ENCODE measurements at places on chromosomes 1 and 21.

- peak; percentile 65 for DNase-seq
Measured at GRCh38 chr1:155006601-155007101, 4.0 kb downstream of the ZBTB7B start.

GRCh38 chr1:15160626-15161025, 7.1 kb downstream of the TMEM51 start:
- DNase-seq: no peak

DNA sequence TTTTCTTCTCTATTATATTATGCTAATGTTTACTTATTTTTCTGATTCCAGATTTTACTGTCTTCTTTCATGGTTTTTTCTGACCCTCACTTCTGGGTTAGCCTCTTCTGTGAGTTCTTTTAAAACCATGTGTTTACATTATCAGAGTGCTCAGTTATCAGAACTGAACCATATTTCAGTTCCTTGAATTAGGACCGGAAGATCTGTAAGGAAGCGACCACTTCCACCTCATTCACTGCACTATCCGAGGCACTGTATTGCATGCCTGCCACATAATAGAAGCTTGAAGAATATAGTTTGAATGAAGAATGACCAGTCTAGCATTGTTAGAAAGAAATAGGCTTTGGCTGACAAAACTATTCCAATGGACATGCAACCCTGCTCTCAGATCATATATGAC, 281.0 kb upstream of the DEPDC1 start:
- no peak for DNase-seq

DNA sequence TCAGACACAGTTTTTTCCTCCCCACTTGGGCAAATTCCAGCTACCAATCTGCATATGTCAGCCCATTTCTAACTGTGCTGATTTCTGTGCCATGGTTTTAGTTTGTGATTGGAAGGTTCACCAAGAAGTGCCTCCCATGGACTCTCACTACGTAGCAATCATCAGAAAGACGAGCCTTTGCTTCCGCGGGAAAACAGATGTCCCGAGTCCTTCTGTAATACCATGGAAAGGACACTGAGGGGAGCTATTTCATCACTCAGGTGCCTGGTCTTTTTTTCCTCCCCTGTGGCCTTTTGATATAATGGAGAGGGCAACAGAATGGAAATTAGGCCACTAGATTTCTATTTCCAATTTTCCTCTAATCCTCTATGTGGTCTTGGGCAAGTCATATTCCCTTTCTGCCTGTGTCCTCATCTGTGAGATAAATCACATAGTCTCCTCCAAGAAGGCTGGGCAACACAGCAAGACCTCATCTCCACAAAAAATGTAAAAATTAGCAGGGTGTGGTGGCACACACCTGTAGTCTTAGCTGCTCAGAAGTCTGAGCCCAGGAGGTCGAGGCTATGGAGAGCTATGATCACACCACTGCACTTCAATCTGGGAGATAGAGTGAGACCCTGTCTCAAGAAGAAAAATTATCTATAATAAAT, 24.8 kb downstream of the LEMD1 start:
- DNase-seq: peak; percentile 92

DNA sequence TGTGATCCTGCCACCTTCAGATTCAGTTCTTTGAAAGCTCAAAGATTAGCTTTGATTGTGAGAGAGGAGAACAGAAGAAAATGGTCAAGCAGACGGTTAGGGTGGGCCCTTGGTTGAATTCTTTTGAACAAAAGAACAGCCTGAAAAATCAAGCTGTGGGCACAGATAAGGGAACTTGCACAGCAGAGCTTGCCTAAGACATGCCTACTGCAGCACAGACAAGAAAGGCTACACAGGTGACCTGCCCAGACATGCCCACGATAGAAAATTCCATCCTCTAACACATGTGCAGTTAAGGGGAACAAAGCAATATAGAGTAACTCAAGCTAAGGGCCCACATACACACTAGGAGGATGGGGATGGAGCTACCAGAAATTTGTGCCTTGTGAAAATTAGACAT, 512.5 kb upstream of the LRRC7 start:
- no peak for DNase-seq

DNA sequence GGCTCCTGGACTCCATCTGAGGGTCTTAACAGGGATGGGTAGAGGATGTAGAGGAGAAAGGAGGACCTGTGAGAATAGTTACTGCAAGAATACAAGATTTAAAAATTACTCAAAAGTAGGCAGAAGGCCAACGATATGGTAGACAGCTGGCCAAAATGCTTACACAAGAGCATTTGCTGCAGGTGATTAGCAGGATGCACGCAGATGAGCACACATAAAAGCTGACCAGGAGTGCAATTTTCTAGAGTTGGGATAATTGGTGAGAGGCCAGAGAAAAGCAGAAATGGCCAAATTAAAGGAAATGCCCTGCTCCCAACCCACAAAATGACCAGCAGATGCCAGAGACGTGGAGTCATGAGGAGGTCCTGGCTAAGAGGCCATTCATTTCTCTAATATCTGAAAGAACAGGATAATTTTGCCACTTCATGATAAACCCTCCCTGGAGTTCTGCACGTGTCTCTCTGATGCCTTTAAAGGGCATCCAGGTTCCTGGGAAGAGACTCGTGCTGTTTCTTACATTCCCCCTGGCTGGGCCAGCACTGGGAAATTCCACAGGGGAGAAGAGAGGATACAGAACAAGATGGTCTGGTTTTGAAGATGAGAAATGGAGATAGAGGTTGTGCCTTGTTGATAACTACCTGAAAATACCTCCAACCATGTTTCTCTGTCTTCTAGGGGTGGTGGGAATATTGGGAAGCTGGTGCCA, 62.3 kb upstream of the KCNA3 start:
- DNase-seq: no peak

DNA sequence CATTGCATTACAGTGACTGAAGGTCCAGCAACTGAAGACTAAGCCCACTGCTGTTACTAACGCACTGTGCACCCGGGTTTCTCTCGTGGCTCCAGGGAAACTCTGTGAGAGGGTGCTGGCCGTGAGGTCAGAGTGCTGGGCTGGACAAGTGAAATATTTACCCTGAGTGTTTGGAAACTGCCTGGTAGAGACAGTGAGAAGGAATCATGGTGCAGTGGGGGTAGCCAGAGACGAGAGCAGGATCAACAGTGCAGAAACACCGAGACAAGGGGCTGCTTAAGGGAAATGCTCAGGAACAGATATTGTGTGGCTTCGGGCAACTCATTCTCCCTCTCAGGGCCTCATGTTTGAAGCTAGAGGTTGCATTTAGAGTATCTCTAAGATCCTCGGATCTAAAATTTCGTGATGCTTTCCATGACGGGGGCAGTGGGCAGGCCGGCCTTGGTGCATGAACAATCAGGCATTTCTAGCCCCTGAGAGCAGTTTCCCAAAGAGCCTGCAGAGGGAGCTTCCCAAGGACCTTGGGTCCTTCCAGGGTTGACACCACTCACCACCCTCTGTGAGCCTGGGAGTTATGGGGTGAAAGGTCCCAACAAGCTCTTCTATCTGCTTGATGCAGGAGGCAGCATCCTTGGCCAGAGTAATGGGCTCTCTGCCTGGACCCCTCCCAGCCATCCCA, 9.7 kb downstream of the CD2 start:
- peak; percentile 72 for DNase-seq

DNA sequence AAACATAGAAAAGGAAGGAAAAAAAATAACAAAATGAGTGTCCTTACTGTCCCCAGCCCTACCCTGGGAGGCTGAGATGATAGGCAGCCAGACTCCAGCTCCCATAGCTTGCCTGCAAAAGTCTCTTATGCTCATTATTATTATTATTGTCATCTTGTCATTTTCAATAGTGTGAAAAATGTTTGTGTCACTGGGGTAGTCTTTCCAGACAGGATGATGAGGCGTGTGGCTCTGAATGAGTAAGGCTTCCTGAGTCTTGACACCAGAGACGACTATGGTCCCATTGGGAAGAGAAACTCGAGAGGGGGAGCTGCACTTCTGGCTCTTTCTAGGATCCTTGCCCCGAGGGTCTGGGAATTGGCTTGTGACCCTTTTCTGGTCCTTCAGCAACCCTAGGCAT, 1.1 kb upstream of the CYB561D1 start:
- DNase-seq: no peak

DNA sequence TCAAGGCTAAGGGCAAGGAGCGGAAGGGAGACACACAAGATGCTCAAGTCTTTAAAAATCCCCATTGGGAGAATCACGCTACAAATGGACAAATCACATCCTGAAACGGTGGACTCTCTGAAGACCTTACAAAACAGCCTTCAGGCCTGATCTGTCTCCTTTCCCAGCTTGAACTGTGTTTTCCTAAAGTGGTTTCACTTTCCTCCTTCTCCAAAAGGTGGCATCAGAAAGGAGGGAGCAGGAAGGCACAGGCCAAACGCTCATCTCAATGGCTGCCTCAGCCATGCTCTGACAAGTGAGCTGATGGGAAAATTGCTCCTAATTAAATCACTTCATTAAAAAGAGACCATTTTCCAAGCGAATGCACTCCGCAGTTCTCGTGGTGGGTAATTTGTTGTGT, 47.7 kb downstream of the UTP25 start:
- peak; percentile 80 for DNase-seq

- DNase-seq: no peak
Measured at GRCh38 chr1:75984781-75985180, 52.6 kb upstream of the ASB17 start.

- no peak for DNase-seq
Measured at GRCh38 chr1:93347334-93347899, 1.7 kb downstream of the DR1 start.

DNA sequence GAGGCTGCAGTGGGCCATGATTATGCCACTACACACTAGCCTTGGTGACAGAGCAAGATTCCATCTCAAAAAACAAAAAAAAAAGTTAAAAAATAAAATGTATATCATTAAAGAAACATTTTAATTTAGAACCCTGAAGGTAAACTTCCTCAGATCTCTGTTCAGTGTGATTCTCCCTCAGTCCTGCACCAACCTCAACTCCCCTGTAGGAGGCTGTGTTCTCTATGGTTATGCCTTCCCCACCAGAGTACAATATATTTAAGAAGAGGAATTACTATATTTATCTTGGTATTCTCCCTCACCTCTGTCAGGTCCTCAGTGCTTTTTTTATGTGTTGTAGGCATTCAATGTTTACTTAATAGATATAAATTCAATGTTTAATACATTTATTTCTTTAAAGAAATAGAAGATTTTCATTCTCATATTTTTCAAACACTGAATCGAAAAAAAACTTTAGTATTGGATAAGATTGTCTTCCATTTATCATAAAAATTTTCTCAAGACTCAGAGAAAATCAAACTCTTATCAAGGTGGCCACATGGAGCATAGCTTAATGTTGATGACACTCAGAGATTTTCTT, 4.8 kb upstream of the LRRC8B start:
- peak; percentile 68 for DNase-seq

DNA sequence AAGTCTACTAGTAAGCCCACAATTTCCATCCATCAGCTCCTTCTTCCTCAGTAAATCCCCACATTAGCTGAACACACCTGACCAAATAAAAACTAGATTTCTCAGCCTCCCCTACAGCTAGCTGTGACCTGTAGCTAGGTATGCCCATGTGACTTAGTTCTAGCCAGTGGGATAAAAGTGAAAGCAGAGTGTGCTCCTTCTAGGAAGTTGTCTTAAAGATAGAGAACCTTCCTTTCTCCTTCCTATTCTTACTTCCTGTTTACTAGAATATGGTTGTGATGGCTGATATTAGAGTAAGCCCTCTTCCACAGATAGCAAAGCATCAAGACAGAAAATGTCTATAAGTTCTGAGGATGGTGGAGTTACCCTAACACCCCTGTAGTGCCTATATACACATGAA, 67.0 kb downstream of the PIK3R3 start:
- DNase-seq: peak; percentile 17

DNA sequence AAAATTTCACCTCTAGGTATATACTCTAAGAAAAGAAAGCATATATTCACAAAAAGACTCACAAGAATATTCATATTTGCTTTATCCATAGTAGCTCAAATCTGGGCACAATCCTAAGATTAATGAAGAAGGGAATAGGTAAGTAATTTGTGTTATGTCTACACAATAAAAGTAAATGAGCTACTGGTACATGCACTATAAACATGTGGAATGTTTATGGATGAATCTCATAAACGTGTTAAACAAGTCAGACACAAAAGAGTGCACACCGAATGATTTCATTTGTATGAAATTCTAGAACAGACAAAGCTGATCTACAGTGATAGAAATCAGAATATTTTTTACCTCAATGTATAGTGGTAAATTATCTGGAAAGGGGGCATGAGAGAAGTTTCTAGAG, 115.3 kb upstream of the B3GALT2 start:
- no peak for DNase-seq

GRCh38 chr21:29975776-29976175, 36.0 kb upstream of the GRIK1 start:
- no peak for DNase-seq

- DNase-seq: no peak
Measured at GRCh38 chr1:168653567-168653966, 75.4 kb downstream of the DPT start.
